Bronchial epithelial cell (primary cell): ENCODE measurements at places on chromosomes 4 and X.
A peak's percentile ranks its signal among the peaks of the same experiment; 100 is the strongest.

GRCh38 chr4:2958446-2958845 is 4.8 kb downstream of the NOP14 start:
- DNase-seq: peak; percentile 41

GRCh38 chr4:114690571-114690970 is 92.0 kb downstream of the UGT8 start:
- no peak for DNase-seq

GRCh38 chr4:40870150-40870549 is 120.4 kb downstream of the NSUN7 start:
- no peak for DNase-seq

- no peak for DNase-seq
Measured at GRCh38 chr4:130172156-130172555, 1076.2 kb downstream of the C4orf33 start.

DNA sequence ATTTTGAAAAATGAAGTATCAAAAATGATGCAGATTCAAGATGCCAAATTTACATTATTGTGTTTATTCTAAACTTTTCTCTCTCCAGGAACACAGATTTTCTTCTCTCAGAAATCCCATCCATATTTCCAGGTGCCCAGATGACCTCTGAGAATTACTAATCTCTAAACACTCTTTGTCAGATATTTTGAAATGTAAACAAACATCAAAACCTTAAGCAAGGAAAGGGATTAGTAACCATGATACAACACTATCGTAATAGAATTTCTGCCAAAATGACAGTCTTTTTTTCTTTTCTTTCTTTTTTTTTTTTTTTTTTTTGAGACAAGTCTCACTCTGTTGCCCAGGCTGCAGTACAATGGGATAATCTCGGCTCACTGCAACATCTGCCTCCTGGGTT is 76.7 kb downstream of the PDS5A start:
- peak; percentile 58 for DNase-seq

DNA sequence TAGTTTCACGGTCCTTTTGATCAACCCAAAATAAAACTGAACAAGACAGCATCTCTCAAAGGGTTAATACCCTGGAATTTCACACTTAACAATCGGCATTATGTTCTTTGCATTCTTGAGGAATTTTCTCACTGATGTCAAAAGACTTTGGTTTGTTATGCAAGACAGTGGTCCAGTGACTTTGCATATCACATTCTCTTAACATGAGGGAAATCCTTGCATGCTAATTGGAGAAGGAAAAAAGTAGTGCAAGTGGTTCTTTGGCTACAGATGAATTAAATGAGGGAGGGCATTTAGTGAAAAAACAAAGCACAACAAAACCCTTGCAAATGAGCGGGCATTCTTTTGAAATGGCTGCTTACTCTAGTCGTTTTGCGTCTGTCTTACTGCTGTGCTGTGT is 105.1 kb upstream of the LIMCH1 start:
- DNase-seq: peak; percentile 48
